Stimulated activated CD4-positive, alpha-beta T cell treated with anti-CD3 and anti-CD28 coated beads, Interleukin-4, amount 100 ng/mL, for 24 hours (primary cell): ENCODE measurements at places on chromosomes 2 and 18.

GRCh38 chr2:5759949-5760348 lies 67.8 kb downstream of the SOX11 start:
- no peak for DNase-seq

DNA sequence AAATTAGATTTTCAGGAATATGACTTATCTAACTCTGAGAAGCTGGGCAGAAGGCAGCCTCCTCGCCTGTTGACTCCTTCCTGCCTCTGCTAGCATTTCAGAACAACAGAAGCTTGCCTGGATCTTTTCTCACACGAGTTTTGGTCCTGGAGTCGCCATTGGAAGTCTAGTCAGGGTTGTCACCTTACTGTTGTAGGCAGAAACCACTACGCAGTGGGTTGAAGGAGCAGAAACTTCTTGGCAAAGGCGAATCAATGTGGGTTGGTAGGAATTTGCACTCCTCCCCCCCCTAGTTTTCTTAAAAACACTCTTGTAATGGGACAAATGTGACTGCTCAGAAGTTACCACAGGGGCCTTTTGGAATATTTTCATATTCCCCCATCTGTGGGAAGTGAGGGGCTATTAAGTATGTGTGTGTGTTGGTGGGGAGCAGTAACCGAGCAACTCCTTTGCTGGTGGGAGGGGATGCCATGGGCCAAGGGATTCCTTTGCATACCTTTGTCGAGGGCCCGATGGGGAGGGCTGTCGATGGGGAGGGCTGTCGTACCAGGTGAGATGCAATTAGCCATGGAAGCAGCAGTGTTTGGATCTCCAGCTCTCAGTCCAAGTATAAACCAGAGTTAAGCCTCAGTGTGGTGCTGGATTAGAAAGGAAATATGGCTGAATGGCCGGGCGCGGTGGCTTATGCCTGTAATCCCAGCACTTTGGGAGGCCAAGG lies 117.4 kb downstream of the FMNL2 start:
- no peak for DNase-seq

GRCh38 chr2:141271346-141271745 lies 859.5 kb downstream of the LRP1B start:
- no peak for DNase-seq

DNA sequence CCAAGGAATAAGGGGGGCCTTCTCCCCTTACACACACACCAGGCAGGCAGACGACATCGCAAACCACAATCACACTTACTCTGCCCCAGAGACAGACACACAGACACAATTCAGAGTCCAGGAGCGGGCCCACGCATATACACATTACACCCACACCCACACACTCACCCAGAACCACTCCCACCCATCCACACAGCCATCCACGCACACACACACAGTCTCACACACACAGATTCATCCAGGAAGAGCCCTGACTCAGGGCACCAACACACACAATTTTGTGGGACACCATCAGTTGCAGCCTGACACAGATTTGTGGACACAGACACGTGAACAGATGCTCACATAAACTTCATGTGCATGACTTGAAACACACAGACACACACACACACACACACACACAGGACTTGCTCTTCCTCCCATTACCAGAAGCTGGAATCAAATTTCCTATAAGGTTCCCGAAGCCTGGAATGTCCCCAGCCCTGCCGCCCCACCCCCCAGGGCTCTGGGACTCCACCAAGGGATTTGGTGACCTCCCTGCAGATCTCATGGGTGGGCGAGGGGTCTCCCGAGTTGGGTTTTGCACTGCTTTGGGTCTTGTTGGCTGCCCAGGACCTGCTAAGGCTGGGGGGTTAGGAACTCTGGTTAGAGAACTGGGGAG lies 23.5 kb downstream of the TNS1 start:
- DNase-seq, result no peak

DNA sequence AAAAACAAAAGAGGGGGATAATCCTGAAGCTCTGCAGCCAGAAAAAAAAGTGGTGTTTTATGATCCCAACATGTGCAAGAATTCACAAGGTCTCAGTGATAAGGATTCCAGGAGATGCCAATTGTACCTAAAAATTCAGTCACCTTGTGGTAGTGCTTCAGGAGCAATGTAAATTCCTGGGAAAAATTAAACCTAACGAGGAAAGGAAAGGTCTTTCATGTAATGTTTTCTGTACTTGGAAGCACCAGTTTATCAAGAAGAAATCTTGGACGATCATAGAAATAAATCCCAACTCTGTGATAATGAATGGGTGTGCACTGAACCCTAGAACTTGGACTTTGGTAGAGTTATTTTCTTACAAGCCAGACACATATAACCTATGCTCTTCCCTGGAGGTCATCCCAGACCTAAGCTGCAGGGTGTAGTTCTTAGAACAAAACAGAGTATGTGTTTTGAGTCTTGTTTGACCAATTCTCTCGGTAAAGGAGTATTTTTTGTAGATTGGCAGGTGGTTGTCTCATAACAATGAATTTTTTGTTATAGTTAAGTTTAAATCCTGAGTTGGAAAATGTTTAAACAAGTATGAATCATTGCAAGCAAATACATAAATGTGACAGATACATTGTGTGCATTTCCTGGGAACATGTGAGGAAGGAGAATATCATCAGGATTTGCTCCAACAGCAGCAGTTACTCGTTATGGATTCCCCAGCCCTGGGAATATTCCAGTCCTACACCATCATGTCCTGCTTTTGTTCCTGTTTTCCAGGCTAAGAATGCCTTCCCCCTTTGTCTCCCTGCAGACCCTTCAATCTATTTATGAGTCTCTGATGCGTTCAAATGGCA lies 224.6 kb downstream of the NAPG start:
- no peak for DNase-seq

DNA sequence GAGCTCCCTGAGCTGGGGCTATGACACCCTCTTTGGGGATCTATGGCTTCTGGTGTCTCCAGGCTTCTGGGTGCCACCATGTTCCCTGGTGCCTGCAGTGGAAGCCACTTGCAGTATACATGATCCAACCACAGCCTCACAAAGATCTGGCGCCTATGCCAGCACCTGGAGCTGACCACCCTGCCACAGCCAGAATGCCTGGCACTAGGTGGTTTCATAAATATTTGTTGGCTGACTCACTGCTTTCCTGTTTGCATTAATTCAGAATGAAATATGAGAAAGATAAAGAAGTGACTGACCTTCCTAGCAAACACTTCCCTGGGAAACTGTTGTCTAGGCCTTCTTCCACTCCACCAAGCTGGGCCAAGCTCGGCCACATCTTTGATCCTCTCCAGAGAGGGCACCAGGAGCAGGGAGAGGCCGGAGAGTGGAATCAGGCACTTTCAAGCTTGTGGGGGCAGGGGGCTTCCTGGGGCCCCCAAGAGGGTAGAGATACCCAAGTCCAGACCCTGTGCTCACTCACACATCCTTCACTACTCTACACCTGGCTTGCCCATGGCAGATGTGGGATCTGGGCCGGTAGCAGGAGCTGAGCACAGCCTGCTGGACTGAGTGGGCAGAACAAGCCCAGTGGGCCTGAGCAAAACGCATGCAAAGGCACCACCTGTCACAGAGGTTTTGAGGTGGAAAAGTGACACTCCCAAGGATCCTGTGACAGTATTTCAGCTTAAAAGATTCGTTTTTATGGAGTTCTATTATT lies 565.7 kb downstream of the SLC4A3 start:
- DNase-seq, result no peak

DNA sequence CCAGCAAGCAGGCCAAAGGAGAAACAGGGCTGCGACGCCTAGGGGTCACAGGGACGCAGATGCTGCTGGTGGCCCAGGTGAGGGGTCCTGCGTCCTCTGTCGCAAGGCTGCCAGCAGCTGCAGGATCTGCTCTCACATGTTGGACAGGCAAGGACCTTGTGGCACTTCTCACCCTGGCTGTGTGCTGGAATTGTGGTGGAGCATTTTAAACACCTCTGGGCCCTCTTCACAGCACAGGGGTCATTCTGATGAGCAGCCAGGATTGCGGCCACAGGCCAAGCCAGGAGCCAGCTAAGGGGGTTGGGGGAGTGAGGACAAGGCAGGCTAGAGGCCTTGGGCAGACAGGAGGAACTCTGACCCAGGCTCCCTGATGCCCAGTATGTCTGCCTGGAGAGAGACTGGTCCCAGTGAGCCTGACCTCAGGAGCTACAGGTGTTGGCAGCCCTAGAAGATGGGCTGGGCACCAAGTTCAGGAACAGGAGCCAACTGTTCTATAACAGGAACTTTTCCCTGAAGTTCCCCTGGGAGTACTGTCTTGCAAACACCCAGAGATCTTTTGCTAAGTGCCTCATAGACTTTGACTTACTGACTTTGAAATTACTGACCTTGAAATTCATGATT lies 40.2 kb downstream of the EFR3B start:
- no peak for DNase-seq

- DNase-seq, result no peak
Measured at GRCh38 chr2:160394153-160394552, 99.5 kb downstream of the RBMS1 start.

DNA sequence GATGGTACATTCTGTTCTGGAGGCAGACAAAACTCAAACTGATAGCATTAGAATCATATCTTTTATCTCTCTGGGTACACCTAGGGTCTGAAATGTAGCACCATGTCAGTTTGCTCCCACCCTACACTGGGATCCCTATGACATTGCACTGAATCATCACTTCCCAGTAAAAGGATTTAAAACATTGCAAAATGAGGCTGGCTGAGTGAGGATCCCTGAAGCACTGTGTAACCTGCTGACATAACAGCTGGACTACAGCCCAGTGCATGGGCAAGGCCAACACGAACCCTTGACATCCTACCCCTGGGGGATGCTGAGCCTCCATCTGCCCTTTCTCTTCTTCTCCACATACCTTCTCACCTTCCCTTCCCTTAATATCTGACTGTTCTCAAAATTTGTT lies 253.2 kb downstream of the TTC32 start:
- no peak for DNase-seq

- DNase-seq, result no peak
Measured at GRCh38 chr2:26738481-26738880, 25.6 kb upstream of the SLC35F6 start.

DNA sequence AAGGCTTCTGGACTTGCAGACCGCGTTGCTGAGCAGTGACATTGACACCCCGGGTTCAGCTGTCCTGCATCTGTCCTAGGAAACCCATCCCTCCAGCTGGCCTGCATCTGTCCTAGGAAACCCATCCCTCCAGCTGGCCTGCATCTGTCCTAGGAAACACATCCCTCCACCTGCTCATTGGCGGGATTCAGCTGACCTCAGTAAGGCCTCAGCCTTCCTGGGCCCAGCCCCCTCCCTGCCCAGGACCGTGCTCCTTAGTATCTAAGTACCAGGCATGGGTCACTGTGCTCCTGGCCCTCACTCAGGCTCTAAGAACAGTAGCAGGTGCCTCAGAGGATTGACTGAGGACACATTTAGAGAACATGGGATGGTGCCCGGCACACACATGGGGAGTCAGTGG lies 1.2 kb downstream of the MLPH start:
- no peak for DNase-seq

DNA sequence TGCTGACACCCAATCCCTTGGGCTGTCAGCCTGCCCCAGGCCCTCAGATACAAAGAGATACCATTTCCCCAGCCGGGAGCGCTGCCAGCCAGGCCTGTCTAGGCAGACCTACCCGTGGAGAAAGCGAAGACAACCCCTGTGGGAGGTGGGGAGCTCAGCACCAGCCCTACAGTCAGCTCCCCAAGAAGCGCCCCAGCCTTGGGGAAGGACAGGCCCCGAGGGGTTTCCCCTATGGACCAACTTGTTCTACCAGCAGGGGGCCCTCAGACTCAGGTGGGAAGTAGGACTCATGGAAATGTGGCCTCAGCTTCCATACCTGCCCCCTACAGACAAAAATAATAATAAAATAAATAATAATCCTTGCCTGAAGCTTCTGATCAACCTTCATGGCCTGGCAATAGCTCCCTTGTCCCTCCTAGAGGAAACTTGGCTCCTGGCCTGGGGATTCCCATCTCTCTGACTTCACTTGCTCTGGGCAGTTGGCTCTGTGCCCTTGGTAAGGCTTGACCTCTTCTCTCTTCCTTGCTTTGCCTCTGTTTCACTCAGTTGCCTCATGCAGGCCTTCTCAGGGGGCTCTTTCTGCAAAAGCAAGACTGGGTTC lies 7.0 kb downstream of the SLC35F6 start:
- peak; percentile 24 for DNase-seq

- DNase-seq, result no peak
Measured at GRCh38 chr2:126932966-126933710, 34.4 kb downstream of the TEX51 start.

GRCh38 chr2:64860276-64860885 lies 128.8 kb upstream of the SLC1A4 start:
- no peak for DNase-seq

DNA sequence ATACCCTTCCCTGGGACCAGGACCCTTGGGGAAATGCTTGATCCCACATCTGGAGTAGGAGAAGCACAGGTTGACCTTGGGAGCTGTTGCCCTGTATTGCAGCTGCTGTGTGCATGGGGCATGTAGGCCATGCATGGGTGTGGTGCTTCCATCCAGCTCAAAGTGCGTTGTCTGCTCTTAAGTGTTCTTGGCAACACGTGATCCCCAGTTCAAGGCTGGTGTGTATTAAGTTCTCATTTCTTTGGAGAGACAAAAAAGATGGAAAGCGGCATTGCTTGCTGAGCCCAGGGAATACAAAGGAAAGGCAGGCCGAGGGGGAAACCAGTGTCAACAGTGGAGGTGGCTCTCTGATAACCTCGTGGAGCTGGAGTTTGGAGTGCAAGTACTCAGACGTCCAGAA lies 110.7 kb downstream of the RTP5 start:
- DNase-seq, result no peak

GRCh38 chr2:163731735-163732134 lies 4.1 kb downstream of the FIGN start:
- DNase-seq, result no peak

DNA sequence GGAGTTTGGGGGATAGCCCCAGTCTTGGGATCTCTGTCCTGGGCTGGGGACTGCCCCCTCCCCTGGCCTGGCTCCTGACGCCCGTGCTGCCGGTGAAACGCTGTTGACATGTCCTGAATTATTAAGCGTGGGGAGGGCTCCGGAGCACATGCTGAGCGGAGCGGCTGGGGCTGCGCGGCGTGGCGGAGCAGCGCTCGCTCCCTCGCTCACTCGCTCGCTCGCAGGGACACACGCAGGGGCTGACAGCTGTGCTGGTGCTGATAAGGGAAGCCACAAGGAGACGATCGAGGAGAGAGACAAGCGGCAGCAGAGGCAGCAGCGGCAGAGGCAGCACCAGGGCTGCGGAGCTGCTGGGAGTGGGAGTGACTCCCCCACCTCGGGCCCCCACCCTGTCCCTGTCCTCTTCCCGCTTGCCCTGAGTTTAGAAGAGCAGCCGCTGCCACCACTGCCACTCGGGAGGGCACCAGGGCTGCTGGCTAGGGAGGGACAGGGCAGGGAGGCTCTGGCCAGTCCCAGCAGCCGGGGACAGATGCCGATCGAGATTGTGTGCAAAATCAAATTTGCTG lies at the start of gene ASIC4:
ASIC4 (plus strand) TSS at position 287 of the 566 bp plus-strand sequence; CDS start at position 530, 243 bp downstream.
- DNase-seq, result no peak

- DNase-seq, result no peak
Measured at GRCh38 chr2:73895473-73895872, 2.7 kb downstream of the ACTG2 start.

GRCh38 chr18:10319026-10319425 lies 135.4 kb upstream of the APCDD1 start:
- no peak for DNase-seq

DNA sequence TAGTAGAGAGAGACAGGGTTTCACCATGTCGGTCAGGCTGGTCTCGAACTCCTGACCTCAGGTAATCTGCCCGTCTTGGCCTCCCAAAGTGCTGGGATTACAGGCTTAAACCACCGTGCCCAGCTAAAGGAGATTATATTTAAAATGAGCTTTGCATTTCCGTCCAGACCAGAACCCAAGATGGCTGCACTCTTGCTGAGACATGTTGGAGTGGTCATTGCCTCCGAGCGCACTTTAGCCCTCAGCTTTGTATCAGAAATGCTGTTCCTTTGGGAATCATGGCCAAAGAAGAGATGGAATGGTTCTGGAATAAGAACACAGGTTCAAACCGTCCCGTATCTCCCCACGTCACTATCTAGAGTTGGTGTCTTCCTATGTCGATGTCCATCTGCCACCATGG lies 3.4 kb downstream of the UBXN2A start:
- no peak for DNase-seq
